CD4-positive, alpha-beta T cell treated with Interferon alpha-2 for 1 hour (primary cell): ENCODE measurements at places on chromosomes 2 and 18.
A peak's percentile ranks its signal among the peaks of the same experiment; 100 is the strongest.

GRCh38 chr18:58044370-58045241 is 580 bp downstream of the NEDD4L start:
- peak; percentile 41 for DNase-seq

GRCh38 chr2:238231251-238231793 is 8.5 kb downstream of the HES6 start:
- DNase-seq = peak; percentile 84

DNA sequence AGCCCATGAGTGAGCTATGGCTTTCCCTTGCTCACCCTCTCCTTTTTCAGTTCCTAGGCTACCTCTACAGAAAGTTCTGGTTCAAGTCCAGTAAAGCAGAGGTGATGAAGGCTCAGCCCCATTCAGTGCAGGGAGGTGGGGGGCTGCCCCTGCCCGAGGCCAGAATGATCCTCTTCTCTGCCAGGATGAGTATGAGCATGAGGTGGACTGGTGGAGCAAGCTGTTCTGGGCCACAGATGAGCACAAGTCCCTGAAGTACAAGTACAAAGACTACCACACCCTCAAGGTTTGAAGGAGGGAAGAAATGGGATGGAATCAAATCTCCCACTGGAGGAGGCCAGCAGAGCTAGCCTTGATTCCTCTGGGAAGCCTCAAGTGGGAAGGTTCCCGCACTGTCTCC is 42.4 kb downstream of the LMAN2L start:
- DNase-seq = no peak

DNA sequence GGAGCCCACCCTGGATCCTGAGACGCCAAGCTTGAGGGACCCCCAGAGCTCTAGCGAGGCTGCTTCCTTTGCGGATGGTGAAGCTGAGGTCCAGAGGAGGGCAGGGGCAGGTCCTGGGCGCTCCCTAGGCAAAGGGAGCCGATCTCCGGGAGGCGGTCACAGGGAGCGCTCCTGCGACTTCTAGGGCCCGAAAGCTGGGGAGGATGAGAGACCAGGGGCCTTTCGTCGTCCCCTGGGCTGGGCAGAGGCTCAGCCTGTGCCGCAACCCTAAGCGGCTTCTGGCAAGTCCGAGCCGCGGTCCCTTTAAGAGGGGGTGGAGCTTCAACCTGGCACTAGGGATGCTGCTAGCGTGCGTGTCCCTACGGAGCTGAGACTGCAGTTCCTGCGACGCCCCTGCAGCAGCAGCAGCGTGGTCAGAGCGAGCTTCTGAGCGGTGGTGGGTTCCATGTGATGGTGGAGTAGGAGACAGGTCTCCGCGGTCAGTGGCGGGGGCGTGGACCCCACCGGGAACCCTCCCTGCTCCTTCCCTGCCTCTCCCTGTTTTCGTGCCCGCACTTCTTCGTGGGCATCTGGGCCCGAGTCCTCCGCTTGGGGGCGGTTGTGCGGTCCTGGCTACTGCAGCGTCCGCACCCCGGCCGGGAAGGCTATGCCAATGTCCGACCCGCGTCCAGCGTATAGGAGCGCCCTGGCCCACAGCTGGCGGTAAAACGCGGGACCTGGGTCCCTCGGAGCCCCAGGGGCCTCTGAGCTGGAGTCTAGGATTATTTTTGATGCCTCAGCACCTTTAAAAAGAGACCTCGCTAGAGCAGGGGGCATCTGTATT is 154.6 kb downstream of the CCDC74A start:
- DNase-seq = peak; percentile 69

DNA sequence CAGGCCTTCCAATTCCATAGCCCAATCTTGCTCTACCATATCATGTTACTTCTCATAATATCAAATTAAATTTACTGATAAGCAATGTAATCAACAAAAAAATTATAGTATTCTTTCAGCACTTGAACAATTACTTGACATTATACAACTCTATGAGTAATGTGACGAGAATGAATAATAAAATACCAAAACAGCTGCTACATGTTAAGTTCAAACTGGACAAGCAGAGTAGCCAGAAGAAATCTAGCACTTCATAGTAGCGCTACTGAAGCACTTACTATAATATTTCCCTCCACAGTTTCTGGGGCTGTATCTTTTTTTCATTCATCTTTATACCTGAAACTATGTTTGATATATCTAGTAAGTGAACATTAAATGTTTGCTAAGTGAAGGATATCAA is 14.9 kb downstream of the PPP3R1 start:
- no peak for DNase-seq

GRCh38 chr2:118237451-118237850 is 149.2 kb downstream of the INSIG2 start:
- DNase-seq = no peak

- no peak for DNase-seq
These were observed 9.0 kb downstream of the DAW1 start for GRCh38 chr2:227880460-227880859.

DNA sequence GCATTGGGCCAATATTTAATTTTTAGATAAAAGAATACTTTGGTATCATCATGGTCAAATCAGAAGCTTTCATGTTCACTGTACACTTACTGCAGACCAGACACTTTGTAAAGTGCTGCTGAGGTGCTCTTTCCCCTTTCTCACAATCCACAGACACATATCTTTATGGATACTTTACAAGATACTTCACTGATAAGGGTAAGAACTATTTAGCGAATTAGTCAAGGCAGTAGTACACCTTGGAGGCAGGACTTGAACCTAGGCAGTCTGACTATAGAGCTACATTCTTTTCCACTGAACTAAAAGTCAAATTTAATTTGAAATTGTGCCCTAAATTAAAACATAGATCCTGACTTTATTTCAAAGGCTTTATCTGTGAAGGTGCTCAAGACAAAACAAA is 60.2 kb downstream of the COBLL1 start:
- DNase-seq = no peak

DNA sequence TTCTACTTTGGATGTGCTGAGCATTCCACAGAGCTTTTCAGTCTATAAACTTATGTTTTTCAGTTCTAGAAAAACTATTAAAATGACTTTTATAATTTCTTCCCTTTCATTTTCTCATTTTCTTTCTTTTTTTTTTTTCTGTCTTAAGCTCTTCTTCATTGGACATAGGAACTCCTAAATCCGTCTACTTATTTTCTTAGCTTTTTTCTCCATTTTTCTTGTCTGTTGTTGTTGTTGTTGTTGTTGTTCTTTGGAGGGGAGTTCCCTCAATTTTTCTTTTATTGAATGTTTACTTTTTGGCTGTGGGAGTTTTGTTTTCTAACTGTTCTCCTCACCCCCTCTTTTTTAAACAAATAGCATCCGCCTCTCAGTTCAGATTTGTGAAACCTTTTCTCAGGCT is 7.9 kb downstream of the SOCS6 start:
- no peak for DNase-seq

- no peak for DNase-seq
These were observed 18.0 kb downstream of the MARCHF4 start for GRCh38 chr2:216354306-216354705.

DNA sequence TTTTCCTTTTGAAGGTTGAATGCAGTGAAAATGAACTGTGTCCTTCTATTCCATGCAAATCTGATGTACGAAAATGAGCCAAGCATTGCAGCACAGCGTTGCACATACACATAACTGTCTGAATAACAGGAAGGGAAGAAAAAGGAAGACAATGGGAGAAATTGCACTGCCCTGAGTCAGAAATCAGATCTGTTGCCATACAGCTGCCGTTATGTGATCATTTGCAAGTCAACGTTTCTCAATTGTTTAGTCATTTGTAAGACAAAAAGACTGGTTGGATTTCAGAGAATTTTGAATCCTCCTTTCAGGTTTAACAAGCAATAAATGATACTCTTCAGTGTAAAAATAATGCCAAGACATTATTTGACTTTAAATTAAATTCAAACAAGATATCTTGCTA is 284.1 kb downstream of the DSEL start:
- DNase-seq = no peak

DNA sequence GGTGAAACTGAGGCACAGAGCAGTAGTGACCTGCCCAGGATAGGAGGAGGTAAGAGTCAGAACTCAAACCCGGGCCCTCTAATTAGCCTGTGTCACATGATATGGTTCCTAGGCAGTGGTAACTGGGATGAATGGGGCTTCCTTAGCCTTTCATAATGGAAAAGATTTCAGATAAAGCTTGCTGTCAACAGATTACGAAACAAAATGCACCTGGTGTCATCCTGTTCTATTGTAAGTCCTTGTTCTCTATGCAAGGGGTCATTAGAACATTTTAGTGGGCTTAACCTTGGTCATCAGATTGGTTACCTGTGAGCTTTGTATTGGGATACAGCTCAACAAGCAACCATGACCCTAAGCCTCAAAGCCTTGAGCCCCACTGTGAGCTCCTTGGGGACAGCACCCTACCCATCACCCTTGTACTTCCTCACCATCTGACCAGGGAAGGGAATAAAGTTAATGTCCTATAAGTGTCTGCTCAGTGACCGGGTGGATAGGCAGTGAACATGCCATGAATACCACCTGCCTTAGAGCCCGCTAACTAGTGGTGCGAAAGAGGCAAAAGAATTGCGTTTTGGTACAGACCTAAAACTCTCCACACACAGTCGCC is 70.3 kb upstream of the RMDN2 start:
- DNase-seq = no peak

DNA sequence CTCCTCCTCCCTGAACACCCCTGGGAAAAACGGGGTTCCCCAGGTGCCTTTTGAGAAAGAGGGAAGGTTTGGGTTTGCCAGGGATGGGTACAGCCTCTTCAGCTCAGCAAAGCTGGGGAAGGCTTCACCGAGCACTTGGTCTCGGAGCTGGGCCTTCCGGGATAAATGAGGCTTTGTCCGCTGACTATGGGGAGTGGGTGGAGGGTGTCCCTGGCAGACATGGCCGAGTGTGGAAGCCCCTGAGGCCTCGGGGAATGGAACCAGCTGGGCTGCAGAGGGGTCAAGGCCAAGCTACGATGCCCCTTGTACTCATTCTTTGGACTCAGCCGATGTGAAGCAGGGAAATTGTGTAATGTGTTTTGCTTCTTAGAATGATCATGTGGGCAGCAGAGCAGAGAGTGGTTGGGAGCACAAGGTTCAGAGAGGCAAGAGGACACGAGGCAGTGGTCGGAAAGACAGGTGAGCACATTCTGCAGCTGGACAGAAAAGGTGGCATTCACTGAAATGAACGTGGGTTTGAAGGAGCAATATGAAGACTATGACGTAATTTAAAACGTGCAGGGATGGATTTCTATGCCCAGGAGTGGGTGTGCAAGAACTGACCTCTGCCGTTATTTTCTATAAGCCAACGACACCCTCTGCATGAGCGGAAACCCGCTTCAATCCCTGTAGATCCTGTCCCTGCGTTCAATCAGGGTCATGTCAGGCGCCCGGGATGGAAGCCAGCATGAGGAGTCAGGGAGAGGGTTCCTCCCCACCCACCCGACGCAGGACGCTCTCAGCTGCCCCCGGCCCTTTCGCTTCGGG is 142.6 kb downstream of the PXDN start:
- no peak for DNase-seq
